ENCODE measurements at places on chromosomes 2 and 18.

GRCh38 chr2:101808006-101808562 is 110.6 kb downstream of the MAP4K4 start:
- DNase-seq = no peak

DNA sequence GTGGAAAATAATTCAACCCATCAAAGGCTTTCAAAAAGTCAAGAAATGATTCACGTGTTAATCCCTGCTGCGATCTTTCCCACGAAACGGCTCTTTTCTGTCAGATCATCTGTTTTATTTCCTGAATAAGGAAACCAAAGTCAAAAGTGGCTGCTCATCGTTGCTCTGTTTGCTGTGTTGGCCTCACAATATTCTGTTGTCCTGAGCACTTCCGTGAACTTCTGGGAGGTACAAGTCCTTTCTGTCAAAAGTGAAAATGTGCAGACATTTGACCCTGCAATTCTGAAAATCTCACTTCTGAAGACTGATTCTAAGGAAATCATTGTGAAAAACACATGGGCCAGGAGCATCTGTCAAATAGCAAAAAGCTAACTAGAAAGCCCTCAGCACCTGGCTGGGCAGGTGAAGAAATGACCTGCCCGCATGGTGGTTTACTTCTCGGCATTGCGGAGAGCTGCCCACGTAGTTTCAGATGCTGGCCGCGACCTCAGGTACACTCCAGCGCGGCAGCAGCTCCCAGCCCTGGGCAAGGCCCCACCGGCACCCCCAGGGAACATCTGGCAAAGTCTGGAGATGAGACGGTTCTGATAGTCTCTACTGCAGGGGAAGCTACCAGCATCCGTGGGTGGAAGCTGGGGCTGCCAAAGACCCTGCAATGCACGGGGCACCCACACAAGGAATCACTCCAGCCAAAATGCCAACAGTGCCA is 31.9 kb upstream of the GPC1 start:
- DNase-seq = no peak

DNA sequence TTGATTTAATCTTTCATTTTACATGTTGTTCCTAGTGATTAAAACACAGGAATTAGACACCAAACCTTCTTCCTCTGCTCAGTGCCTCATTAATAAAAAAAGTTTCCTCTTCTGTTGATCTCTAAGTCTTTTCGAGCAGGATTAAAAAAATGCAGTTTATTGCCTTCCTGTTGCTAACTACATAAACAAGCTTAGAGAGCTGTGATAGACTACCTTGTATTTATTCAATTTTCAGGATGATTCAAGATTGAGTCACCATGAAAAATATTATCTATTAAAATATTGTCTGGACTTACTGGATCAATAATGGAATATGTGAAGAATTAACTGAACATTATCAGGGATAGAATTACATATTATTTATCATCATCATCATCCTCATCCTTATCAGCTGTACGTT is 1089.6 kb upstream of the CNTNAP5 start:
- DNase-seq = no peak

- no peak for DNase-seq
Measured at GRCh38 chr2:2892378-2892777, 485.2 kb downstream of the EIPR1 start.

- DNase-seq = no peak
Measured at GRCh38 chr18:39591649-39592048, 2026.1 kb upstream of the CELF4 start.

- DNase-seq = no peak
Measured at GRCh38 chr18:13804305-13804704, 19.6 kb upstream of the MC5R start.

DNA sequence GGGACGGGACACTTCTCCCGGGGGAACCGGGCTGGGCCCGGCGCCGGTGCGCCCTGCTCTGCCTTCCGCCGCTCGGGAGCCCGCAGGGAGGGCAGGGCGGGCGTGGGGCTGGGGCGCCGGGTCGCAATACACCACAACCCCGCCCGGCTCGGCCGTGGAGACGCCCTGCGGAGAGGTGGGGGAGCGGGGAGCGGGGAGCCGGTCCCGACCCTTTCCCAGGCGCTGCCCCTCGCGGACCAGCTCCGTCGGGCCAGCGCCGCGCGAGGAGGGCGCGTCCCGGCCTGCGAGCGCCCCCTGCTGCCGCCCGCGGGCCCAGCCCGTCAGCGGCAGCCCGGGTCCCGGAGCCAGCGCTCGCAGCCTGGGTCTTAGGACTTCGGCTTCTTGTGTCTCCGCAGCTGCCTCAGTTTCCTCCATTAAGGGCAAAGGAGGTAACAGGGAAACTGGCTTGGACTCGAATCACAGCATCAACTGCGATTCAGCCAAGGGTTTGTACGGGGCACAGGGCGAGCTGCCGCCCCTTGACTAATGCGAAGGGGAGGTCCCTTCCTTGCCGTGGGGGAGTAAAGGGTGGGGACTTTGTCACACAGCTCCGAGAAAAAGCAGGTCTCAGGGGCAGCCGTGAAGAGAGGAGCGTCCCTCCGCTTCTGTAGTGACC is 635 bp upstream of the ADRA2B start:
- DNase-seq = peak; percentile 70

GRCh38 chr18:13136904-13137669 is 81.5 kb upstream of the LDLRAD4 start:
- DNase-seq = no peak

DNA sequence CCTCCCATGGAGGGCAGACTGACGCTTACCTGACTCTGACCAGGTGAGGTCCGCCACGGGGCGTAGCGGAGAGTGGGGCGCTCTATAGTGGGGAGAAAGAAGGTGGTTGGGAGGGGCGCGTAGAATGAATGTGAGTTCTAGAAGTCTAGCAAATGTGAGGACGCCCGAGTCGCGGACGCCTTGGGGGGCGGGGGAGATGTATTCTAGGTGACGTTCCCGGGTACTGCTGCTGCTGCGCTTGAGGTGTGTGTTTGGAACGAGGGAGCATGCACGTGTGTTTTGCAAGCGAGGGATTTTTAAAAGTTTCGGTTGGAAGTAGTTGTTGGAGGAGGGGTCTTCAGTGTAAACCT is 758 bp downstream of the RIF1 start:
- peak; percentile 58 for DNase-seq

DNA sequence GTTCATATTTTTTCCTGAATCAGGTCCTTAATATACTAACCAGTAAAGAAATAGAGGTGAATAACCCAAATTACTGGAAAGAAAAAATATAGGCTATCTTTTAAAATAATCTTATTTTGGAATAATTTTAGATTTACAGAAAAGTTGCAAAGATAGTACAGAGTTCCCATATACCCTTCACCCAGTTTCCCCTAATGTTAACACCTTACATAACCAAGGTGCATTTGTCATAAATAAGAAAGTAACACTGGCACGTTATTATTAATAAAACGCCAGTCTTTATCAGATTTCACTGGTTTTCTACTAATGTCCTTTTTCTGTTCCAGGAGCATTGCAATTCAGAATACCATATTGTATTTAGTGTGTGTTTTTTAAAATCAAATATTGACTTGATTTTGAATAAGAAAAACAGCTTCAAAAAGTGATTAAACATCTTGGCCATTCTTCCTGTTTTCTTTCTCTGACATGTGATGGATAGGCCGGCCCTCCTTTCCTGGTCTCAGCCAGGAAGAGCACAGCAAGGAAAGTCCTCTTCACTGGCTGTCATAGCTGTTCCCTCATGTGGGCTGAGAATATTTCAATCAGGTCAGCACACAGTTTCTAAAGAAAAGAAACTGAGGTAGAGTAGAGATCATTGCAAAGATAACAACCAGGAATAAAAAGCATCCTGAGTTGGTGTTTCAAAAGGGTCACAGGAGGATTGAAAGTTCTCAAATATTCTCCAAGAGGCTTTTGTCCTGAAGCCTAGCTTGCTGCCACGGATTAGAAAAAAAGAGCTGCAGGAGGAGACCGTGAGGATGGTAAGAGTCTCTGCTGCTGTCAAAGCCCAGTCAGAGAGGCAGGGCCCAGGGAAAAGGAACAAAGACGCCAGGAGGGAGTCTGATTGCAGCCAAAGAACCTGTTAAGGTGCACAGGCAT is 79.3 kb upstream of the ARL5A start:
- DNase-seq = no peak

DNA sequence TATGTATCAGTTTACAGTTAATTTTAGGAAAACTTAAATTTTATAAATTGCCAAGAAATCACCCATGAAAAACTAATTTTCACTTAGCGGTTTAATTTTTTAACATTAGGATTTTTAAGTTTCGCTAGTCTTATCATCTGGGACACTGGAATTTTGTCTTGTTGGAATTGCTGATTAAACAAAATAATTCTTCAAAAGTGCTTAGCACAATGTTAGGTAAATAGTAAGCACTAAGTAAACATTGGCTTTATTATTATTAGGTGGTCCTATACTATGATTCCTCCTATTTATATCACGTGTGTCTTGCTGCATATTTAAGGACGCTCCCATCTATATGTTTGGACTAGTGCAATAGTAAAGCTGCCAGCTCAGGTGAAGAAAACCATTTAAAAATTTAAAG is 54.6 kb upstream of the MAP4K3 start:
- no peak for DNase-seq

Data from OCI-LY7 (cell line).